ENCODE measurements at places on chromosomes 6 and 20.
A peak's percentile ranks its signal among the peaks of the same experiment; 100 is the strongest.

GRCh38 chr6:345747-346385 lies 45.7 kb upstream of the IRF4 start:
- DNase-seq: peak; percentile 30
- no peak overlapping the region for H3K4me3 ChIP-seq
- H3K36me3 ChIP-seq: no peaks in the 10 kb centered on the region
- H3K27ac ChIP-seq: no peak overlapping the region
- H3K27me3 ChIP-seq: no peaks in the 10 kb centered on the region

DNA sequence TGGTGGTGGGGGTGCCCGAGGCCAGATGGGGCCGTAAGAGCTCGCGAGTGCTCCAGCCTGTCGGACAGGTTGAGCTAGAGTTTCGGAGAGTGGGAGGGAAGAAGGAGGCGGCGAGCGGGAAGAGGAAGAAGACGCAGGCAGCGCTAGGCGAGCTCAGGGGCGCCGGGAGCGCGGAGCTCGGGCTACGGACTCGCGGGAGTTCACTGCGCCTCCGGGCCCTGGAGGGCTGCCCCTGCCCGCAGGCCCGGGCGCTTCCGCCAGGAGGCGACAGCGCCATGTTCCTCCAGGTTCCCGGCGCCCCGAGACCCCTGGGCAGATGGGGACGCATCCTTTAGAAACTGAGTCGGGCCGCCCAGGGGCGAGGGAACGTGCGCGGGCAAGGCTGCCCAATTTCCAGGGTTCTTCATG lies 984 bp downstream of the TFAP2C start:
- no peaks in the 10 kb centered on the region for H3K36me3 ChIP-seq
- peaks cover 16% of the 10 kb centered on the region for H3K4me1 ChIP-seq
- peak overlapping the region; percentile 35 for H3K4me3 ChIP-seq
- H3K27ac ChIP-seq: no peak overlapping the region
- H3K27me3 ChIP-seq: peaks cover 100% of the 10 kb centered on the region
- DNase-seq: peak; percentile 50

GRCh38 chr6:45854149-45854742 lies 161.4 kb downstream of the CLIC5 start:
- no peak for DNase-seq
- H3K27me3 ChIP-seq: peaks cover 4% of the 10 kb centered on the region
- H3K27ac ChIP-seq: no peak overlapping the region
- no peaks in the 10 kb centered on the region for H3K36me3 ChIP-seq

GRCh38 chr6:88763160-88763559 lies 200.3 kb downstream of the RNGTT start:
- no peak overlapping the region for H3K27ac ChIP-seq
- H3K4me3 ChIP-seq: no peak overlapping the region
- no peaks in the 10 kb centered on the region for H3K27me3 ChIP-seq
- no peaks in the 10 kb centered on the region for H3K4me1 ChIP-seq

GRCh38 chr6:8088886-8089285 lies 13.5 kb downstream of the EEF1E1 start:
- no peak overlapping the region for H3K27ac ChIP-seq
- peak; percentile 29 for DNase-seq
- H3K4me3 ChIP-seq: no peak overlapping the region
- peaks cover 16% of the 10 kb centered on the region for H3K36me3 ChIP-seq
- no peaks in the 10 kb centered on the region for H3K4me1 ChIP-seq
- no peaks in the 10 kb centered on the region for H3K27me3 ChIP-seq

DNA sequence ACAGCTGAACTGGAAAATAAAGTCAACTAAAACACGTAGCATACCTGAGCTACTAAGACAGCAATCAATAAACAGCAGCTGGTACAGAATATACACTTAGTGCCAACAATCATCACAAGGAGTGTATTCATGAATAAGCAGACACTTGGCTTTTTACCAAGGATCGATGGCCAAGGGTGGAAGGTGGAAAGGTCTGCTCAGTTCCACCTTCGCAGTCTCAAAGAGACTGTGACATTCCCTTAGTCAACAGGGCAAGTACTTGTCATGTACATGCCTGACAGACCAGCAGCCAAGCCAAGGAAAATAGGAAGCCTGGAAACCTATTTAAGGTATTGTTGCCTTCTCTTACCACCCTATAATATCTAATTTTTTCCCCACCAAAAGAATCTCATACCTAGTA lies 21.4 kb downstream of the HBS1L start:
- H3K36me3 ChIP-seq: peaks cover 30% of the 10 kb centered on the region
- H3K4me3 ChIP-seq: no peak overlapping the region
- H3K27me3 ChIP-seq: no peaks in the 10 kb centered on the region

DNA sequence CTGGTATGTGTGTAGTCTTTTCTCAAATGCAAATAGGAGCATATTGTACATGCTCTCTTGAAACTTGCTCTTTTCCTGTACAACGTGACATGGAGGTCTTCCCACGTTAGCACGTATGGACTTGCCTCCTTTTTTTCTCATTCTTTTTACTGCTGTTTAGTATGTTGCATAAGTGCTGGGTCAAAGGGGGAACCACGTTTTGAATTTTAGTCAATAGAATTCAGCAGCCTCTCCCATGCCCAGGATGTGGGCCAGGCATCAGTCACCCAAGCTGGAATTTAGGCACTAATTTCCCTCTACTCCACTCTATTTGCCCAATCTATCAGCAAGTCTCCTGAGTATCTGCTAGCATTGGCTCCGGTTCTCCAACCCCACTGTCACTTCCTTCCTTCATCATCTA lies 41.5 kb upstream of the RNF24 start:
- H3K27me3 ChIP-seq: no peaks in the 10 kb centered on the region
- peaks cover 11% of the 10 kb centered on the region for H3K4me1 ChIP-seq

- no peak overlapping the region for H3K27ac ChIP-seq
- no peaks in the 10 kb centered on the region for H3K27me3 ChIP-seq
- no peak overlapping the region for H3K4me3 ChIP-seq
Measured at GRCh38 chr6:100657678-100658330, 193.1 kb upstream of the SIM1 start.

GRCh38 chr6:75620381-75621304 lies 19.0 kb downstream of the SENP6 start:
- H3K27ac ChIP-seq: peak overlapping the region; percentile 46
- peaks cover 21% of the 10 kb centered on the region for H3K36me3 ChIP-seq
- no peak for DNase-seq
- H3K27me3 ChIP-seq: no peaks in the 10 kb centered on the region
- H3K4me3 ChIP-seq: no peak overlapping the region

GRCh38 chr6:158666628-158667359 lies 16.9 kb downstream of the SYTL3 start:
- H3K36me3 ChIP-seq: no peaks in the 10 kb centered on the region
- no peak for DNase-seq
- peaks cover 22% of the 10 kb centered on the region for H3K4me1 ChIP-seq
- peak overlapping the region; percentile 31 for H3K27ac ChIP-seq
- no peaks in the 10 kb centered on the region for H3K27me3 ChIP-seq

DNA sequence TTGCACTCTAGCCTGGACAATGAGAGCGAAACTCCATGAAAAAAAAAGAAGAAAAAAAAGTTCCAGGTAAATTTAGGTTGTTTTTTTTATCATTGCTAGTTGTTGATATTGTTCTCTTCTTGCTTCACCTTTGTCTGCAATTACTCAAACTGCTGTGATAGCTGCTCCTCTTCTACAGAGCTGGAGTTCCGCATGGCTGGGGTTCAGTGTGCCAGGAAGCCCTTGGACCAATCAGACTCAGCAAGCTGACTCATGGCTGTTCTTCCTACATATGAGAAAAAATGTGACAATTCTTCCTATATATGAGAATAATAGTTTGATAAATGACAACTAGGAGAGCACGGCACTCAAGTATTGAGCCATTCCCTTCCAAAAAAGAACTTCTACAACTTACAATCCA lies 28.4 kb downstream of the DPPA5 start:
- no peaks in the 10 kb centered on the region for H3K4me1 ChIP-seq
- no peak overlapping the region for H3K27ac ChIP-seq
- H3K36me3 ChIP-seq: no peaks in the 10 kb centered on the region
- no peak overlapping the region for H3K4me3 ChIP-seq

DNA sequence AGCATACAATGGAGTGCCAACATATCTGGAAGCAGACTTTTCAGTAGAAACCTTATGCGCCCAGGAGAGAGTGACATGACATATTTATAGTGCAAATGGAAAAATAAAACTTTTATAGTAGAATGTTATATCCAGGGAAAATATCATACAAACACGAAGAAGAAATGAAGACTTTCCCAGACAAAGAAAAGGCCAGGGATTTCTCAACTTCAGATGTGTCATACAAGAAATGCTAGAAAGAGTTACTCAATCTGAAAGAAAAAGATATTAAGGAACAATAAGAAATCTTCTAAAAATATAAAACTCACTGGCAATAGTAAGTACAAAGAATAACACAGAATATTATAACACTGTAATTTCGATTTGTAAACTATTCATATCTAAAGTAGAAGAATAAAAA lies 1269.3 kb downstream of the GRIK2 start:
- no peaks in the 10 kb centered on the region for H3K27me3 ChIP-seq
- no peak for DNase-seq
- H3K4me3 ChIP-seq: no peak overlapping the region
- no peaks in the 10 kb centered on the region for H3K36me3 ChIP-seq

- H3K4me1 ChIP-seq: peaks cover 13% of the 10 kb centered on the region
- no peaks in the 10 kb centered on the region for H3K27me3 ChIP-seq
- H3K4me3 ChIP-seq: no peak overlapping the region
- peak overlapping the region; percentile 28 for H3K27ac ChIP-seq
- no peaks in the 10 kb centered on the region for H3K36me3 ChIP-seq
- DNase-seq: peak; percentile 77
Measured at GRCh38 chr6:162538643-162539064, 188.9 kb downstream of the PRKN start.
